Left lung (tissue), 14 donors: ENCODE measurements at places on chromosomes 12 and 14. TPM values are rescaled to one million over a fixed set of nuclear protein-coding genes. Genes with fewer than 3 reads are reported as not detected.

GRCh38 chr14:25944020-25944419, 653.8 kb downstream of the NOVA1 start:
- no peak for DNase-seq

DNA sequence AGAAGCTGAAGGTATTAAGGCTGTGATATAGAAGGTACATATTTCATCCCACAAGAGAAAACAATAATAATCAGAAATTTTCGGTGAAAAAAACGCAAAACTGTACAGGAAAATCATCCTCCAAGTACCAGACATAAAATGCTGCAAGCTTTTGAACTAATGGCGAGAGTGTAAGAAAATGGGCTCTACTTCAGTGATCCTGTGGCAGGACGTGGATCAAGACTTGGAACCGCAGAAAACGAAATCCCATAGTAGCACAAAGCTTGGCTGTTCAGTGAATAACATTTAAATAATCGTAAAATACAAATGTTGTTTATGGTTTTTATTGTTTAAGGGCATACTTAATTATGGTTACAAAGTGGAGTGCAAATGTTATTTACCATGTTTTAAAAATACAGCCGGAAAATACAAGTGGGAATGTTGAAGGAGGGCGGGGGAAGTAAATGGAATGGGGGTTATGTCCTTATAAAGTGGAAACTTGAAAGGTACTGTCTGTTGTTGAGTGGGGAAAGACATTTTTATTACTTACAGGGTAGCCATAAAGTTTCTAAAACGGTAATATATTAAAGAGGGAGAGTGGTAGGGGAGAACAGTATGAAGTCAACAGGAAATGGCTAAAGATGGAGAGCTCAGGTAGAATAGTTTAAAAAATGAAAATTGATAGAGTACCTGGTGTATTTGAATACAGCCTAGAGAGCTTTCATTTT, 1.1 kb downstream of the SMIM10L1 start:
- DNase-seq = no peak

GRCh38 chr14:53963320-53964227, 6.9 kb upstream of the BMP4 start:
- DNase-seq = peak; percentile 59

DNA sequence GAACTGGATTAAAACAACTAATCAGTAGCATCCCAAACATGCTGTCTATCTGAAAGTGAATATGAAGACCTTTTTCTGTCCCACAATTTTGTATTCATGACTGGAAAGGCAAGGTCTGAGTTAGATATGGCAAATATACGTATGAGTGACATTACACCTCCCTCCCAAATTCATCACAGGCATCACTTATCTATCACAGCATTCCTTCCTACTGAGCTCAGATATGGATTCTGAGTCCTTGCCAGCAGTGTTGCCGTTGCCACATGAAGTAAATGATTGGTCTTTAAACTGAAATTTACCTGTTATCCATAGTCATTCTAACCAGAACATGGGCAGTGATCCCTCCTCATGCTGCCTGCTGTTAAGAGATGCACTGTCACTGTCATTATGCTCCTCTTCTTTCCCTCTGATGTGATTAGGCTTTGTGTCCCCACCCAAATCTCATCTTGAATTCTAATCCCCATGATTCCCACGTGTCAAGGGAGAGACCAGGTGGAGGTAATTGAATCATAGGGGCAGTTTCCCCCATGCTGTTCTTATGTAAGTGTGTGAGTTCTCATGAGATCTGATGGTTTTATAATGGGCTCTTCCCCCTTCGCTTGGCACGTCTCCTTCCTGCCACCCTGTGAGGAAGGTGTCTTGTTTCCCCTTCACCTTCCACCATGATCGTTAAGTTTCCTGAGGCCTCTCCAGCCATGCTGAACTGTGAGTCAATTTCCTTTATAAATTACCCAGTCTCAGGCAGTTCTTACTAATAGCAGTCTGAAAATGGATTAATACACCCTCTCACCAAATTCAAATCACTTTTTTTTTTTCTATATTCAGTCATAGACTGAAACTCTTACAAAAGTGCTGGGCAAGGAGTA, 288.4 kb downstream of the NUAK1 start:
- no peak for DNase-seq

DNA sequence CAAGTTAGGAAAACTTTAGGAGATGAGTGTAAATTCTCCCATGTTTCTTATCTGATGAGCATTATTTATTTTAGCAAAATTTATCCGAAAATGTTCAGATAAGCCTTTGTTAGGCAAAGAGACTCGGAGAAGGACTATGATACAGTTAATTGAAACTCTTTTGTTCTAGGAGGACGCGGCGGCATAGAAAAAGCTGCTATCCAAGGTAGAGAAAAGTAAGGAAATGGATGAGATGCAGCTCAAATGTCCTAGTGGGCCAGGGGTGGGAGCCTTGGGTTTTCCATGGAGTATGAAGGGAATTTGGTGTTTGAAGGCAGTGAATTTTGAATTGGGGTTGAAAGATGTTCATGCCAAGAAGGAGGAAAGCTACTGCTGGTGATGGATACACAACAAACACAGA, 1504.5 kb downstream of the AACS start:
- DNase-seq = no peak

GRCh38 chr14:98956181-98956580, 315.8 kb downstream of the BCL11B start:
- DNase-seq = no peak

DNA sequence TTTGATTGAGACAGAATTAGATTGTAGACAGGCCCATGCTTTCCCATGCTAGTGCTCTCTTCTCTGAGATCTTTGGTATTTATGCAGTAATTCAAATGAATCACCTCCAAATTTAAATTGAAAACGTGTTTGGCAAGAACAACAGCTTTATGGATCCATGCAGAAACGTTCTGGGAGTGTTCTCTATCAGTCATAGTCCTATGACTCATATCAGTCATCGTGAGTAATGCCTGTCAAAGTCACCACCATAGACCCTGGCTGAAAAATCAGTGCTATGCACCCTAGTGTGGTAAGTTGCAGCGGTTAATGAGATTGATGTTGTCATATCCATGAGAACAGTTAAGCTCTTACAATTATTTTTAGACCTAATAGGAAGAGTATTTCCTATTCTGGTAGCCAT, 90.1 kb upstream of the FOXG1 start:
- DNase-seq = no peak

Gene ADSS1
- 5.3 TPM for total RNA-seq

Gene IFNG
- total RNA-seq = not detected

Gene CPNE6
- total RNA-seq = not detected

Gene LUM
- total RNA-seq = 605 TPM

Gene TAS2R7
- not detected for total RNA-seq
